ENCODE measurements at places on chromosomes 6 and 20. TPM values are rescaled to one million over a fixed set of nuclear protein-coding genes. Genes with fewer than 3 reads are reported as not detected.

DNAH8 gene
- not detected for total RNA-seq

- peak; percentile 99 for DNase-seq
- peak overlapping the region; percentile 61 for H3K4me3 ChIP-seq
- H3K27me3 ChIP-seq = no peaks in the 10 kb centered on the region
- H3K4me1 ChIP-seq = peaks cover 26% of the 10 kb centered on the region
Measured at GRCh38 chr6:3209114-3210023, 18.1 kb downstream of the TUBB2B start.

- no peak overlapping the region for H3K4me3 ChIP-seq
- H3K27me3 ChIP-seq = no peaks in the 10 kb centered on the region
- peak overlapping the region; percentile 71 for H3K27ac ChIP-seq
- peaks cover 12% of the 10 kb centered on the region for H3K4me1 ChIP-seq
- peak; percentile 70 for DNase-seq
Measured at GRCh38 chr20:5919626-5920544, 30.4 kb downstream of the TRMT6 start.

GRCh38 chr6:4747588-4747987, 28.6 kb upstream of the CDYL start:
- no peak overlapping the region for H3K27ac ChIP-seq
- H3K27me3 ChIP-seq = no peaks in the 10 kb centered on the region
- DNase-seq = no peak
- H3K4me1 ChIP-seq = no peaks in the 10 kb centered on the region

MEI4 gene
- not detected for total RNA-seq

VSX1 gene
- not detected for total RNA-seq

PRKN gene
- 6.0 TPM for total RNA-seq

IL17A gene
- total RNA-seq = not detected

SLC25A27 gene
- 36.9 TPM for total RNA-seq

GRCh38 chr6:150249261-150249660, 106.4 kb downstream of the PPP1R14C start:
- H3K27ac ChIP-seq = no peak overlapping the region
- no peak overlapping the region for H3K4me3 ChIP-seq
- peaks cover 34% of the 10 kb centered on the region for H3K4me1 ChIP-seq
- DNase-seq = no peak
- H3K36me3 ChIP-seq = peaks cover 16% of the 10 kb centered on the region

DNA sequence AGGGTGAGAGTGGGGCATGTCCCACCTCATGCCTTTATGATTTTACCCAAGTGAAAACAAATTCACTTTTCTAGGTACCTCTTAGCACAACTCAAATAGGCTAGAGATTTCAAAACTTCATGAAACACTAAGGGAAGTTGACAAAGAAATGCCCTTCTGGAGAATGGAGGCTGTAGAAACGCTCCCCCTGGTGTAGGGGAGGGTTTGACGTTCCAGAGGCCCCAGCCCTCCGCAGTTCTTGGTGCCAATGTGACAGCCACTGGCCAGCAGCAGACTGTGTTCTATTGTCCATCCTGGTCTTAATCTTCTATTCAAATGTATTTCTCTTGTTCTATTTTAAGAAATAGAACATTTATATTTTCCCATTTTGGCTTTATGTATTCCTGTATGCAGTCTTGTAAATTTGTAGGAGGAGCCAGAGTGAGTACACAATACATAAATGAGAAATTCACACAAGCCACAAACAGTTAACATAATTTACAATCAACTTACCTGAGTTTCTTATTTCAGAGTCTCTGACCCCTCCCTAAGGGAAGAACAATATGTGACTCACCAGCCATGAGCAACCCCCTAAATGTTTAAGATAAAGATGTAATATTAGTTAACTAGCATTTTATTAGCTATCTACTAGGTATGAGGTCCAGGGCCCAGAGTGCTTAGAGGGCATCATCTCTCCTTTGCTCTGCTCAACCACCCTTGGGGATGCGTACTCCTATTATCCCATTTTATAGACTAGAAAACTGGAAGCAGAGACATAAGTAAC, 8.8 kb upstream of the MUC21 start:
- H3K27me3 ChIP-seq = no peaks in the 10 kb centered on the region
- no peak overlapping the region for H3K4me3 ChIP-seq
- H3K4me1 ChIP-seq = peaks cover 5% of the 10 kb centered on the region
- H3K27ac ChIP-seq = no peak overlapping the region
- no peak for DNase-seq
- no peaks in the 10 kb centered on the region for H3K36me3 ChIP-seq

AURKA gene
- 65.8 TPM for total RNA-seq

DNA sequence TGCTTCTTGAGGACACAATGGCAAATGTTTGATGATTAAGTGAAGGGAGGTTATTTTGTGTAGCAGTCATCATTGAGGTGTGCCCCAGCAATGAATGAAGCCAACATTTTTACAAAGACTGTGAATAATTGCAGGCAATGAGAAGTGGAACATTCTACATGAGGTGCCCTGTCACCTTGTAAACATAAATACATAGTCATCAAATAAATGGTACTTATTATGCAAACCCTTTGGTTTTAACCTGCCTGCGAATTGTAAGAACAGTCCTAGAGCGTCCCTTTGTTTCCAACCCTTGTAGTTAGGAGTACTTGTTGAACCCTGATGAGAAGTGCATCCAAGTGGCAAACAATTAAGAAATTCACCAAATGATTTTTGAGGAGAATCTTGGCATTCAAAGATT, 7.1 kb upstream of the KIZ start:
- no peaks in the 10 kb centered on the region for H3K36me3 ChIP-seq
- H3K4me3 ChIP-seq = no peak overlapping the region
- DNase-seq = no peak
- H3K27me3 ChIP-seq = no peaks in the 10 kb centered on the region

TAGAP gene
- not detected for total RNA-seq

GRCh38 chr6:9103876-9104521, 668.7 kb upstream of the SLC35B3 start:
- H3K4me3 ChIP-seq = no peak overlapping the region
- no peak overlapping the region for H3K27ac ChIP-seq
- H3K4me1 ChIP-seq = no peaks in the 10 kb centered on the region
- no peaks in the 10 kb centered on the region for H3K27me3 ChIP-seq

DNA sequence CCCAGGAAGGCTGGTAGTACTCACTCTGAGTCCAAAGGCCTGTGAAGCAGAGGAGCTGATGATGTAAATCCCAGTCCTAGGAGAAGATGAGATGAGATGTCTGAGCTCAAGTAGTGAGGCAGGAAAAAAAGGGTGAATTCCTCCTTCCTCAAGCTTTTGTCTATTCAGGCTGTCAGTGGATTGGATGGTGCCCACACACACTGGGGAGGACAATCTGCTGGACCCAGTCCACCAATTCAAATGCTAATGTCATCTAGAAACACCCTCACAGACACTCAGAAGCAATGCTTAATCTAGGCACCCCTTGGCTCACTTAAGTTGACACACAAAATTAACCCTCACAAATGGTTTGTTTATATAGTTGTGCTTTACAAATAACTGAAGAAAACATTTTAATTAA, 94.6 kb downstream of the CD109 start:
- H3K27me3 ChIP-seq = no peaks in the 10 kb centered on the region
- no peak for DNase-seq

Measured in MCF 10A (cell line).